ENCODE measurements at places on chromosomes 2 and 18.

GRCh38 chr2:221133941-221134340 lies 438.2 kb downstream of the EPHA4 start:
- DNase-seq: no peak

- no peak for DNase-seq
Observed at GRCh38 chr2:99689145-99689742, 199.4 kb upstream of the REV1 start.

- DNase-seq: no peak
Observed at GRCh38 chr18:58997811-58998337, 133.2 kb downstream of the ZNF532 start.

DNA sequence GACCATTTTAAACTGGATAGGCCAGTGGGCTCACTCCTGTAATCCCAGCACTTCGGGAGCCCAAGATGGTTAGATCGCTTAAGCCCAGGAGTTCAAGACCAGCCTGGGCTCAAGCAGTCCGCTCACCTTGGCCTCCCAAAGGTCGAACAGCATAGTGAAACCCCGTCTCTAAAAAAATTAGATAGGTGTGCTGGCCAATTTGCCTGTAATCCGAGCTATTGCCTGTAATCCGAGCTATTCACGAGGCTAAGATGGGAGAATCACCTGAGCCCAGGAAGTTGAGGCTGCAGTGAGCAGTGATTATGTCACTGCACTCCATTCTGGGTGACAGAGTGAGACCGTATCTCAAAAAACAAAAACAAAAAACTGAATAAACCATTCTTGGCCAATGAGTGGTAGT lies 52.6 kb upstream of the EMILIN2 start:
- no peak for DNase-seq

DNA sequence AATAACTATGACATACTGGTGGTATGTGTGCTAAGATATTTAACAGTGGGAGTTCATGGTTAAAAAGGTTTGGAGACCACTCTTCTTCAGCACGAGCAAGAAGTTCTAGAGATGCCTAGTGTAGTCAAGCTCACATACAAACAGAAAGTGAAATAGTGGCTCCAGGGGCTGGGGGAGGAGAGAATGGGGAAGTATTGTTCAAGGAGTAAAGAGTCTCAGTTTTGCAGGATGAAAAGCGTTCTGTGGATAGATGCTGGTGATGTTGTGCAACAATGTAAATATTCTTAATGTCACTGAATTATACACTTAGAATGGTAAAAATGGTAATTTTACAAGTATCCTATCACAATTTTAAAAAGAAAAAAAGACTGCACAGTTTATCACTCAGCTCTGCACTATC lies 29.0 kb upstream of the EPAS1 start:
- DNase-seq: no peak

DNA sequence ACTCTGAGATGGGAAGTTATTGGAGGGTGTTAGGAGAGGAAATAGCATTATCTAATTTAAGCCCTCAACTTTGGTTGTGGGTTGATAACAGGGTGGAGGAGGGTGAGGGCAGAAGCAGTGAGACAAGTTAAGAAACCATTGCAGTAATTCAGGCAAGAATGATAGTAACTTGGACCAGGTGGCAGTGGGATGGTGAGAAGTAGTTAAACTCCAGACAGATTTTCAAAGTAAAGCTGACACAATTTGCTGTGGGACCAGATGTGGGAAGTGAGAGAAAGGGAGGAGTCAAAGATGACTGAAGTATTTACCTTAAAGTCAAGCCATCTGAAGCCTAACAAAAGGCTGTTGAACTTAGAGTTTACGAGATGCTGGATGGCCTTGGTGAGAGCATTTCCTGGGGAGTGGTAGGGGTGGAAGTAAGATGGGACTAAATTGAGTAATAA lies 163.2 kb upstream of the KLF7 start:
- no peak for DNase-seq
